COLO829 (cell line): ENCODE measurements at places on chromosomes 16 and 17.

- DNase-seq = no peak
Observed at GRCh38 chr17:81337476-81337879, 42.4 kb upstream of the SLC38A10 start.

GRCh38 chr17:78970834-78971755, 8.6 kb downstream of the LGALS3BP start:
- DNase-seq = peak; percentile 51

- DNase-seq = no peak
Observed at GRCh38 chr16:29820730-29821642, 724 bp downstream of the MVP start.

DNA sequence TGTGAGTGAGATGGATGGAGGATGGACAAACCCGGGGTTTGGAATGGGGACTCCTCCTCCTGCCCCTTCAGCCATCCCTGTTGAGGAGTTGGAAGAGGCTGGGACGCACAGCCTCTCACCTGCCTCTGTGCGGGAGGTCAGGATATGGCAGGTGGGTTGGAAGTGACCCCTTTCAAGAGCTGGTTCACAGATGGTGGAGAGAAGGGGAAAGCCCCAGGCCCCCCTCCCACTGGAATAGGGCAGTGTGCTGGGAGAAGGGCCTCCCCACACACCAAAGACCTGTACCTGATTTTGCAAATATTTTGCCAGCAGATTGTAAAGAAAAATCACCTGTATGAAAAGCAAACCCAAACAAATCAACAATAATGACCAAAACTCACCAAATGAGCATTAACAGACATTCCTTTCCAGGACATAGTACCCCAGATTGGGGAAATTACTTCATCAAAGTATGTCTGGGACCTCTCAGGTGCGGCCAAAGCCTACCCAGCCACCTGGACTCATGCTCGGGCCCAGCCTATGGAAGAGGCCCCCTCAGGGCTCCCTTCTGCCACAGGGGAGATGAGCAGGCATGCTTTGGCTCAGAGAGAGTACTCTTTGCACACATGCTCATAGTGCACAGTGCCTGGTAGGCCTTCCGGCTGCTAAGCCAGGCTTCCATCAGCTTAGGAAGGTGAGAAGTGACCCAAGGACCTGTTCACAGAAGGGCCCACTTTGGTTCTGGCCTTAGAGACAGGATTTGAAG, 7.8 kb downstream of the SLC47A2 start:
- DNase-seq = no peak

DNA sequence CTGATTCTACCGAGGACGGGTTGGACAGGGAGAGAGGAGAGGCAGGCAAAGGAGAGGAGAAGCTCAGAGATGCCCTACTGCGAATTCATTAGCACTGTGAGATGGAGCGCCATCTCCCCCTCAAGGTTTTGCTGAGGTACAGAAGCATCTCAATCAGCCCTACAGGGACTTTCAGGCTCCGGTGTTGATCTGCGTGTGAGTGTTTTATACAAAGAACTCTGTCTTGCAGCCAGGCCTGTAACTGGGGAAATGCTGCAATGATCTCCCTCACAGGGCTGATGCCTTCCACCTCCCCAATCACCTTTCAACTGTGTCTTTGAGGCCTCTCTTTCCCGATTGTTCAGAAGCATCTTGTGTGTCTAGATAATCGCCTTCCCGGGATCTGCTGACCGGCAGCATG, 74.8 kb downstream of the IRX6 start:
- DNase-seq = no peak

DNA sequence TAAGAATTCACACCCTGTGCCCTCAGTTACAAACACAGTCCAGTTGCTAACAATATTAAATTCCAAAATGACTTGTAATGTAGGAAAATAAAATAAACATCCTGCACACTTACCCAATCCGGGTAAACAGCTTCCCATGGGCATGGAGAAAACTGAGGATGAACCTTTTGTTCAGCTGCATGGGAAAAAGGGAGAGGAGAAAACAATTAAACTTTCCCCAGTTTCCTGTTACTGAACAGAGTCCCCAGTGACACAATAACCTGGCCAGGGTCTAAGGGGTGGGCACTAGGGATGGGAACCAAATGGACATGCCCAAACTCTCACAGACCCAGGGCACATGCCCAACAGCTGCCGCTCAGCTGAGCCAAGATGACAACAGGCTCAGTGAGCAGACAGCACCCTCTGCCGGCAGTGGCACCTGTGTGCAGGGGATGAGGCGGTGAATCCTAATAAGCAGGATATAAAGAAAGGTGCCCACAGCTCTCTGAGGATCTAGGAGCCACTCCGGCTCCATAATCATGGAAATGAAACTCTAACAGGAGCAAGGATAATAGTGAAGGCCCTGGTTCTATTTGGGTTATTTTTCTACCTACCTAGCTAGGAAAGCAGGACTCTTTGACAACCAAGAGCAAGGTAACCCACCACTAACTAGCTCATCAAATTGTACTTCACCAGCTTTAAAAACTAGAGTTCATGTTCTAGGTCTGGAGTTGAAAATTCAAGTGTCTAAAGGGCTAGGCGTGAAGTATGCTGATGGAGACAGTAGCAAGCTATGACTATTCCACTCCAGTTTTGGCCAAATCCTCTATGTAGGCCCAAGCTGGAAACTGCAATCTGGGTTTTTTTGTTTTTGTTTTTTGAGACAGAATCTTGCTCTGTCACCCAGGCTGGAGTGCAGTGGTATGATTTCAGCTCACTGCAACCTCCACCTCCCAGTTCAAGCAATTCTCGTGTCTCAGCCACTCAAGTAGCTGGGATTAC, 58.8 kb downstream of the SMG6 start:
- peak; percentile 76 for DNase-seq

DNA sequence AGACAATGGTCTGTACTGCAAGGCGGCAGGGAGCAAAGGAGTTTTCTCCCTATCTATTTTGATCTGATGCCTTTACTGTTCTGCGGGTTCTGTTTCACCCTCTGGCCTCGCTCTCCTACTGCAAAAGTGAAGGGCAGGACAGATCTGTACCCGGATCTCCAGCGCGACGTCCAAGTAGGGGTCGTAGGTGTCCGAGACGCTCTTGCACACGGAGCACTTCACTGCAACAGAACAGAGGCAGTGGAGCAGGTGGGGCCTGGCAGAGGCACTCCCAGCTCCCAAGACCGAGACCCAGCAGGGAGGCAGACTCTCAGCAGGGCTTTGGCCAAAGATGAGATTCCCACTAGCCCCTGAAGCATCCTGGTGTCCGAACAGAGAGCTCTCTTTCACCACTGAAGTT, 19.8 kb downstream of the USP36 start:
- no peak for DNase-seq

- no peak for DNase-seq
Observed at GRCh38 chr17:38466346-38467315, 38.4 kb downstream of the ARHGAP23 start.

DNA sequence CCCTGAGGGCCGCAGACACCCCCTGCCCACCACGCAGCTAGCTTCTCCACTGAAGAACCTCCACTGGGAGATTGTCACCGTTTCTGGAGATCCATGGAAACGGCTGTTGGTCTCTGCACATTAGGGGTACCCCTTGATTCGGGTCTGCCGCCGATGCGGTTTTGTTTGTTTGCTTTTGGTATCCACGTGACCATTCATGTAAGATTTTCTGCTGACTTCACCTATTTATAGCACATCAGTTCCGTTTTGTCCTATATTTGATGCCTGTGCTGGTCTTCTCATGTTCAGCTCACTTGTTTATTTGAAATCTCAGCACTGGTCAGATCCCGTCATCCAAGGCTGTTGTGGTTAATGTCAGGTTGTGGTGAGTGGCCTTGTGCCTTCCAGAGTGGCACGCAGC, 21.1 kb downstream of the CRAMP1 start:
- no peak for DNase-seq

DNA sequence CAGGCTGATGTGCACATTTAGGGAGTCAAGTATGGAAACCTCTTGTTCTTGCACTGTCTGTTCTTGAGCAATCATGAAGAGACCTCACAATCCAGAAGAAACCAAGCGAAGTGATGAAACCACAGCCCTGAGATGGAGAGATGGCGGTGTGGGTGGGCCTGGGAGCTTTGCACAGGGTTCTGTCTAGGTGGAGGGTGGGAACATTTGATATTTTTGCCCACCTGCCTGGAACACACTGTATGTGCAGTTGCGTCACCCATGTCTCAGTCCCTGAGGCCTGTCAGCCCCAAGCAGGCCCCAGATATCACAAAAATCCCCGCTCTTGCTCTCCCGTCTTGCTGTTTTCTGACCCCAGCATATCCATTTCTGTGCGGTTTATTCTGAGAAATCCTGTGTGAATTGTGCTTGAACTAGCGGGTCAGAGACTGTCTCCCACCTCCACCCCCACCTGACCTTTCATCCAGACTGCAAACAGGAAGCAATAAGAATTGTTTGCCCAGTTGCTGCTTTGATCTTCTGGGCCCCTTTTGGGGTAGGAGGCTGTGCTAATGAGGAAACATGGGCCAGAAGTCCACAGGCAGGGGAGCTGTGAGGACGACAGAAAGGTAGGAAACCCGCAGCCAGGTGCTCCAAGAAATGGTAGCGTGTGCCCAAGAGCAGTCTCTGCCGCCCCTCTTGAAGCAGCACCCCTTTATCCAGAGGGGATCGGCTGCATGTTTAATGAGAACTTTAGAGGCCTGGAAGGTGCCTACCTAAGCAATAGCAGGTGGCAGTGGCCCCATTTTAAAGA, 183.8 kb downstream of the CCDC182 start:
- DNase-seq = no peak

DNA sequence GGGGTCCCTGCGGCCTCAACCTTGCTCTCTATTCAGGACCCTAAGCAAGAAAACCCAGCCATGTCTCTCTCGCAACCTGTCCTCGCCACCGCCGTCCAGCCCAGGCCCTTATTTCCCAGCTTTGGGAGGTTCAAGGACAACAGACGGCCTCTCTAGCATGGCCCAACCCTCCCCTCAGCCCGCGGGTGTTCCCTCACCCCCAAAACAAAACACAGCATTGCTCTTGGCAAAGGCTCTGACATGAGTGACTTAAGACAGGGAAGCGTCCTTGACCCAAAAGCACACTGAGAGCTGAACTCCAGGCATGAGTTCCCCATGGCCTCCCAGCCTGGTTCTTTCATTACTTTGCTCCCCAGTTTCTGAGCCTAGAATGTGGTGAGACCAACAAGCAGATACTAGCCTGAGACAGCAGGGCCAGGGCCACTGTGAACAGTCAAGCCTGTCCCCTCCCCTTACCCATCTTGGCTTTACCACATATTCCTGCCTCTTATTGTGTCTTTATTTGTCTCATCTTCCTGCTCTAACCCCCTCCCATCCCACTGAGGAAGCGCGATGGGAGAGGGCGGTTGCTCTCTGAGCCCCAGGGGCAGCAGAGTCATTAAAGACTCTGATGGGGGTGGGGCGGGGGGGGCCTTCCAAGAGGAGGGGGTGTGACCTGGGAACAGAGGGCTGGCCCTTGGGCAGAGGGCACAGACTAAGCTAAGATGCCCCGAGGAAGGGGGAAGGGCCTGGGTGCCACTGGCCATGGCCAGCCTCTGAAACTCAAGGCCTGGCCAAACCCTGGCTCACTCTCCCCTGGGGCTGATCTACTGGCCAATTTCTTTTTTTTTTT, 11.8 kb downstream of the SREBF1 start:
- no peak for DNase-seq

DNA sequence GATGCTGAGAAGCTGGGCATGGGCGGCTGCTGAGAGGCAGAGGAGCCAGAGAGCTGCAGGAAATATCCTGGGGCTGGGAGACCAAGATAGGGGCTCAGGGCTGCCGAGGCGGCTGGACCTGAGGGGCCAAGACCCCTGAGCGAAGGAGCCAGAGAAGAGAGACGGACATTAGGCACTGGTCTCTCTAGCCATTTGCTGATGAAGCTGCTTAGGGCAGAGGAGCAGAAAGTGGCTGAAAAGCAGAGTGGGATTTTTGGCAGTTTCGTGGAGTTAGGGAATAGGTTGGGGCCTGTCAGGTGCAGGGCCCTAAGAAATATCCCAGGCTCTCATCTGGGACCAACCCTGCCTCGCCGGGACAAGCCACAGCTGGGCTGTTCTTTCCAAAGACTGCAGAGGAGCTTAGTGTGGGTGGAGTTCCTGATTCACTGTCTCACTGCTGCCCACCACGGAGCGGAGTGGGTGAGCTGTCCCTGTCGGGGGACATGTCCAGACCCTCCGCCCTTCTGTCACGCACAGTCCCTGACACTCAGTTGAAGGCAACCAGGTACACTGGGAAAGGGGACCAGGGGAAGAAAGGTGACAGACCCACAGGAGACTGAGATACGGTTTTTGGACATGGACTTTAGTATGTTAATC, 11.3 kb upstream of the DNASE1 start:
- no peak for DNase-seq

DNA sequence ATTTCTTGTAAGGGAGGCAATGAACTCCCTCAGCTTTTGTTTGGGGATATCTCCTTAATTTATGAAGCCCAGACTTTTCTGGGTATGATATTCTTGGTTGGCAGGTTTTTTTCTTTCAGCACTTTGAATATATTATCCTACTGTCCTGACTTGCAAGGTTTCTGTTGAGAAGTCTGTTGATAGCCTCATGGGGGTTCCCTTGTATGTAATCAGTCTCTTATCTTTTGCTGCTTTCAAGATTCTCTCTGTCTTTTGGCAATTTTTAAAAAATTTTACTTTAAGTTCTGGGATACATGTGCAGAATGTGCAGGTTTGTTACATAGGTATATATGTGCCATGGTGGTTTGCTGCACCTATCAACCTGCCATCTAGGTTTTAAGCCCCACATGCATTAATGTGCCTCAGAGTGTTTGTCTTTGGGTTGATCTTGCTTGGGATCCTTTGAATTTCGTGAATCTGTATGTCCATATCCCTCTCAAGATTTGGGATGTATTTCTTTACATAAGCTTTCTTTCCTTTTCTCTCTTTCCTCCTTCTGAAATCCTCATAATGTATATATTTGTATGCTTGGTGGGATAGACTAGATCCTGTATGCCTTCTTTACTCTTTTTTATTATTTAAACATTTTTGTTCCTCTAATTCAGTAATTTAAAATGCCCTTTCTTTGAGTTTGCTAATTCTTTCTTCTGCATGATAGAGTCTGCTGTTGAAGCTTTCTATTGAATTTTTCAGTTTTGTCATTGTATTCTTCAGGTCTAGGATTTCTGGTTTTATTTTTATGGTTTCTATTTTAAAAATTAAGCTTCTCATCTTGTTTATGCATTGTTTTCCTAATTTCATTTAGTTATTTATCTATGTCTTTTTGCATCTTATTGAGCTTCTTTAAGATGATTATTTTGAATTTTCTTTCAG, 5.2 kb upstream of the KRT25 start:
- no peak for DNase-seq

- no peak for DNase-seq
Observed at GRCh38 chr17:28747801-28748750, 4.3 kb downstream of the TRAF4 start.

- no peak for DNase-seq
Observed at GRCh38 chr16:79124016-79124756, 476.4 kb downstream of the MAF start.
